ENCODE measurements at places on chromosomes 3 and 15.

- no peak for DNase-seq
Measured at GRCh38 chr15:70379938-70380883, 282.5 kb upstream of the TLE3 start.

DNA sequence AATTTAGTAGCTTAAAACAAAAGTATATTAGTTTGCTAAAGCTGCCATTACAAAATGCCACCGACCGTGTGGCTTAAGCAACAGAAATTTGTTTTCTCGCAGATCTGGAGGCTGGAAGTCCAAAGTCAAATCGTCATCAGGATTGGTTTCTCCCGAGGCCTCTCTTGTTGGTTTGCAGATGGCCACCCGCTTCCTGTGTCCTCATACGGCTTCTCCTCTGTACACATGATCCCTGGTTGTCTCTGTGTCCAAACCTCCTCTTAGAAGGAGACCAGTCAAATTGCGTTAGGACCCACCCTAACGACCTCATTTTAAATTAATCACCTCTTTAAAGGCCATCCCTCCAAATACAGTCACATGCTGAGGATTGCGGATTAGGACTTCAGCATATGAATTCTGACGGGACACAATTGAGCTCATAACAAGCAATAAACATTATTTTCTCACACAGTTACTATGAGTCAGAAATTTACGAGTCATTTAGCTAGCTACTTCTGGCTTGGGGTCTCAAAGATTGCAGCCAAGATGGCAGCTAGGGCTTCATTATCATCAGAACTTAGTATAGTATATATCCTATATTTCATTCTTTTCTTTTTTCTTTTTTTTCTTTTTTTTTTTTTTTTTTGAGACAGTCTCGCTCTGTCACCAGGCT is 58.4 kb downstream of the RPL39L start:
- DNase-seq = no peak

GRCh38 chr3:182226995-182227394 is 515.3 kb downstream of the SOX2 start:
- no peak for DNase-seq

DNA sequence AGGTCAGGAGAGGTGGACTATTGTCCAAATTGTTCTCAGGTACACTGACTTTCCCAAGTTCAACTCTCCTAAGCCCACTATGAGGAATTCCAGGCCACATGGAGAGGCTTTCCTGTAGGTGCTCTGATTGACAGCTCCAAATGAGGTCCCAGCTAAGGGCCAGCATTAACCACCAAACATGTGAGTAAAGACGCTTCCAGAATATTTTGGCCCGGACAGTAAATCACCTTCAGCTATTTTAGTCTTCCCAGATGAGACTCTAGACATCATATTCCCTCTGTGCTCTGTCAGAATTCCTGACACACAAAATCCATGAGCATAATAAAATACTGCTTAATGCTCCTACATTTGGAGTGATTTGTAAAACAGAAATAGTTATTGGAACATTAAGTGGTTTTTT is 135.5 kb downstream of the TGFBR2 start:
- DNase-seq = no peak

GRCh38 chr3:132253262-132253878 is 63.8 kb upstream of the ACP3 start:
- DNase-seq = no peak

GRCh38 chr15:71136159-71136783 is 21.0 kb downstream of the THSD4 start:
- DNase-seq = no peak

GRCh38 chr3:132255041-132255745 is 62.0 kb upstream of the ACP3 start:
- DNase-seq = no peak

DNA sequence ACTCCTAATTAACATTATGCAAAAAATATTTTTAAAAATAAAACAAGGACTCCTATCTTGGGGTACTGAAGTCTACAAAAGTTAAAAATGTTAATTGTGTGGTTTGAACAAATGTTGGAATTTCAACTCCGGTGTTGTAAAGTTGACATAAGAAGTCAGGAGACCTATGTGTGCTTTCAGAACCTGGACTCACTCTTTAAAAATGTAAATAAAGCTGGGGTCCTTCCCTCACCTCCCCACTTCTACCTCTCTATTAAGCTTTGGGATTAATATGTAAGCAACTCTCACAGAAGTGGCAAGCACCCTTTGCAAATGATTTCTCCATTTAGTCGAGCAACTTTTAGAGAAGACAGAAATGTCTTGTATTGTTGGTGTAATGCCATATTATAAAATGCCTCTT is 11.9 kb downstream of the MEIS2 start:
- DNase-seq = no peak

DNA sequence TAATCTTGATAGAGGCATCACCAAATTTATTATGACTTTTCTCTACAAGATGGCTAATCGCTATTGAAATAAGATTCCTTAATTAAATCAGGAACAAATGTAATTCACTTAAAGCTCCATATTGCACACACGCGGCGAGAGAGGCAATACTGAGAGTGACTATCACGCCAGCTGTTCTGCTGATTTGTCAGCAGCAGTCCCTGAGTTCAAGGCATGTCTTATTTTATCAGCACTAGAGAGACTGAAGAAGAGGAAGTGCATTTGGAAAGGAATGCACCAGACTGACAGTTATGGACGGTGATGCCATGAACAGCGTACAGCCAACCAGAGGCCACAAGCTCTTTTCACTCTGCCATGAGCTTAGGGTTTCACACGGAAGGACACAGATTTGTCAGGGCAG is 83.6 kb upstream of the SLCO3A1 start:
- DNase-seq = no peak

DNA sequence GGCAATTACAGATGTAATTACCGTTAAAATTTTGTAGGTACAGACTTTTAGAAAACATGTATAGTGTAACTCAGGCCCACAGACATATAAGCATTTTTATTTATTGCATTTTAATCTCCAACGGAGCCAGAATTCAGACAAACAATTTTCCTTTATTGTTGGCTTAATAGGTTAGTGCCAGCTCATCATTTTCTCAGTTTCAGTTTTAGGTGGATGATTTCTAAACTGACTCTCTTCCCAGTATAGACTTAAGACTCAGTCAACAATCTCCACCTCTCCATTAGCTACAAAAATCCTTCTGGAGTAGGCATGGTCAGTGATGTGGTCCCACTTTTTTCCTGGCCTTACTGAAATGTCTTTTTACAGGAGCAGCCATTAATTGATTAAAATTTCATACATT is 994.6 kb downstream of the TBL1XR1 start:
- no peak for DNase-seq

GRCh38 chr3:157271283-157271882 is 111.4 kb upstream of the CCNL1 start:
- DNase-seq = no peak

- peak; percentile 36 for DNase-seq
Measured at GRCh38 chr3:192831111-192831644, 86.5 kb downstream of the MB21D2 start.

- no peak for DNase-seq
Measured at GRCh38 chr3:36905545-36905944, 39.3 kb downstream of the TRANK1 start.

DNA sequence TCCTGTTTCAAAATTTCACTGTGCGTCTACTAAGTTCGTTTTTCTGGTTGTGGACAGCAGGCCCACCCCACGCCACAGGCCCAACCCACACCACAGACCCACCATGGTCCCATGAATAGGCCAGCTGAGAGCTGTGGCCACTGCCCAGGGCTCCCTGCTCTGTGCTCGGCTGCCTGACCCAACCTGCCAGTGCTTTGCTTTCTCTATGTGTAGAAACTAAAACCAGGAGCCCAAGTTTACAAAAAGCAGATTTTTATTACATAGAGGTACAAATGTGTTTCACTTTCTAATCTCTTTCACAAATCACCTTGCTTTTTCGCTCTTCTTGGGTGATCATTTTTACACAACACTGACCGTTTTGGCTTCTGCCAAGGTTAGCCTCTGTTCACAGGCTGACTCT is 69.1 kb downstream of the HERC2 start:
- no peak for DNase-seq

Measured in stimulated activated CD4-positive, alpha-beta T cell treated with anti-CD3 and anti-CD28 coated beads, Interleukin-4, amount 100 ng/mL, for 24 hours (primary cell).